ENCODE measurements at places on chromosomes 11 and 22.

DNA sequence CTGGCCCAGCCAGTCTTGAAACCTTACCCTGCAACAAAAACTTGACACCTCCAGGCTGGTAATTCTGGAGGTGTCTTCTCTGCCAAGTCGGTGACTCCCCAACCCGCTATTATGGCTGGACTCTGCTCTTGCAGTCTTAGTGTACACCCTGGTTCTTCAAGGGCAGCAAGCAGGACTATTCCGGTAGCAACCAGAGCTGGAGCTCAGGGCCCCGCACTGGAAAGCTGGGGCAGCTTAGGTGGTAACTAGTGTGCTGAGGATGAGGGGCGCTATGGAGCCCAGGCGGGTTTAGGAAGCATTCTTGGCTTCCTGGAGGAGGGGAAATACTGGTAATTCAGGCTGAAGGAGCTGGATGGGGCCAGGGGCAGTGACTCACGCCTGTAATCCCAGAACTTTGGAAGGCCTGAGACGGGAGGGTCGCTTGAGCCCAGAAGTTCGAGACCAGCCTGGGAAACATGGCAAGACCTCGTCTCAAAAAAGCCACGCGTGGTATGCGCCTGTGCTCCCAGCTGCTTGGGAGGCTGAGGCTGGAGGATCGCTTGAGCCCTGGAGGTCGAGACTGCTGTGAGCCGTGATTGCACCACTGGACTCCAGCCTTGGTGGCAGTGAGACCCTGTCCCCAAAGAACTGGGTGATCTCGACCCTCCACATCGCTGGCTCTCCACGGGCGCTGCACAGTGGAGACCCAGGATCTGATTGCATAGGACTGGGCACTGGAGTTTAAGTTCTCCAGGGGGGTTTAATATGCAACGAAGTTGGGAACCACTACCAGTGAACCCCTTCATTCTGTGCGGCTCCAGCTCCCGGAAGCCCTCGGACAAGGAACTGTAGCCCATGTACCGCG, 10.6 kb upstream of the AIFM3 start:
- peak; percentile 57 for DNase-seq

DNA sequence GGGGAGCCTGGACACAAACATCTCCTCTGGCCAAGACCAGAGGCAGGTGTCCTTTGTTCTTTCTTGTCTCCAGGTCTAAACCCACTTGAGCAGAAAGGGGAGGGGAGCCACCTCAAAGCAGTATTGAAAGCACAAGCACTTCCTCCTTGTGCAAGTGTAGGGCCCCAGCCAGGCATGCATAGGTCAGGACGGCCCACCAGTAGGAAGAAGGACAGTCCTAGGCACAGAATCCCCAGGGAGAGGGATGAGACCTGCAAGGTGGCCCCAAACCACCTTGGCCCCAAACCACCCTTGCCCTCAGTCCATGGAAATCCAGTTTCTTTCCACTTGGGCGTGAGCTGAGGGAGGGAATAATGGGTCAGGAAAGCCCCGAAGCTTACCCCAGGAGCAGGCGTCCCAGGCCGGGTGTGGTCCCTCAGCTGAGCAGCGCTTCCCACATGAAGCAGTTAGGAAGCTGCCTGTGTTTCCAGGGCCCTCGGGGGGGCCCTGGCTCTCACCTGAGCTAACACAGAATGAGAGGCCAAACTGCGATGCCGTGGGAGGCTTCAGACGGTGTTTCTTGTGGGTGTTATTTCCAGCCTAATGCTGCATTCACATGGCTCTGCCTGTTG, 20.4 kb upstream of the IGSF9B start:
- no peak for DNase-seq

GRCh38 chr11:115084231-115084630, 405.9 kb downstream of the NXPE2 start:
- peak; percentile 94 for DNase-seq

GRCh38 chr11:2151500-2152257, 9.3 kb downstream of the INS start:
- DNase-seq: peak; percentile 78

GRCh38 chr11:117381481-117382387, 54.1 kb downstream of the CEP164 start:
- no peak for DNase-seq

DNA sequence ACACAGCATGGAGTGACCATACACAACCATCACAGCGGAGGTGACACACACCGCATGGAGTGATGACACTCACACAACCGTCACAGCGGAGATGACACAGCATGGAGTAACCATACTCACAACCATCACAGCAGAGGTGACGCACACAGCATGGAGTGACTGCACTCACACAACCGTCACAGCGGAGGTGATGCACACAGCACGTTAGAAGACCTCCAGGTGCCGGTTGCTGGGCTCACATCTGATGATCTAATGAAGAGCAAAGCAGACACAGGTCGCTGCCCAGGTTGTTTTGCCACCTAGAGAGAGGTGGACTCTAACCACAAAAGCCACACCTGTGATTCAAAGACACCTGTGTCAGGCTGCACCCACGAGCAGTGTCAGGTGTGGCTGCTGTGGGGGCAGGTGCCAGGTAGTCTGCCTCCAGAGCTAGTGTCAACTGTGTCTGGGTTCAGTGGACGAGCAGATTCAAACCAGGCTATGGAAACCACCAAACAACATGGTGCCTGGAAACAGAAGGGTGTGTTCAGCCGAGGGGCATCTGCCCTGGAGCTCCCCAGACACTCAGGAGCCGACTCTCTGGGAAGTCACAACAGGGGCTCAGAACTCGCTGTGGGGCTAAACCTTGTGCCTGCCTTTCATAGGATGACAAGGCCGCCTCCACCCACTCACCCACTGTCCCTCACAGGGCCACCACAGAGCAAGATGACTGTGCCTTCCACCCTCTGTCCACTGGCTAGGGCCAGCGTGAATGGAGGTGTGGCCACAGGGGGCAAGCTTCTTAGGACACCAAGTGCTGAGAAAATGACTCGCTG, 608.2 kb downstream of the TBC1D22A start:
- DNase-seq: no peak

- DNase-seq: no peak
Observed at GRCh38 chr22:37982151-37982785, 2.1 kb downstream of the SOX10 start.

DNA sequence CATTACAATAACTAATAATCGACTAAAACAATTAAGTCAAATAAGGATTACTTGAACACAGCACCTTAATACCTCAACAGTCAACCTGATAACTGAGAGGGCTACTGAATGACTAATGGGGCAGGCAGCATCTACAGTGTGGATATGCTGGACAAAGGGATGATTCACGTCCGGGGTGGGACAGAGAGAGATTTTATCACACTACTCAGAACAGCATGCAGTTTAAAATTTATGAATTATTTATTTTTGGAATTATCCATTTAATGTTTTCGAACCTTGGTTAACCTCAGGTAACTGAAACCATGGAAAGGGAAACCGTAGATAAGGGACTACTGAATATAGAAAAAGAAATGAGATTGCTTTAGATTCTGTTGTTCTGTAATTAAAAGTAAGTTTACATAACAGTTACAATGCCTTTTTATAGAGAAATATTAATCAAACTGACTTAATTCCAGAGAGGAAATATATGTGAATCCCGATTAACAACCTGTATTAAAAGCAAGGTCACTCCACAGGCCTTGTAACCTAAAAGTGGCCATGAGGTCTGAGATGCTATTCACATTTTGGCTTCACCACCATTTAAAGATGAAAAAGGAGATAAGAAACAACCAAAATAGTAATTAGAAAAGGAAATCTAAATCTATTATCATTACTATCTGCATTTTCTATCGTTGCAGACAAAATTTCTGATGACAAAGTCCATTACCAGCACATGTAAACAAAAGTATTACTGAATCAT, 119.0 kb upstream of the TP53AIP1 start:
- DNase-seq: peak; percentile 47

- no peak for DNase-seq
Observed at GRCh38 chr11:65777821-65778361, 2.9 kb downstream of the AP5B1 start.

GRCh38 chr11:12494699-12495098, 117.3 kb downstream of the PARVA start:
- DNase-seq: no peak

DNA sequence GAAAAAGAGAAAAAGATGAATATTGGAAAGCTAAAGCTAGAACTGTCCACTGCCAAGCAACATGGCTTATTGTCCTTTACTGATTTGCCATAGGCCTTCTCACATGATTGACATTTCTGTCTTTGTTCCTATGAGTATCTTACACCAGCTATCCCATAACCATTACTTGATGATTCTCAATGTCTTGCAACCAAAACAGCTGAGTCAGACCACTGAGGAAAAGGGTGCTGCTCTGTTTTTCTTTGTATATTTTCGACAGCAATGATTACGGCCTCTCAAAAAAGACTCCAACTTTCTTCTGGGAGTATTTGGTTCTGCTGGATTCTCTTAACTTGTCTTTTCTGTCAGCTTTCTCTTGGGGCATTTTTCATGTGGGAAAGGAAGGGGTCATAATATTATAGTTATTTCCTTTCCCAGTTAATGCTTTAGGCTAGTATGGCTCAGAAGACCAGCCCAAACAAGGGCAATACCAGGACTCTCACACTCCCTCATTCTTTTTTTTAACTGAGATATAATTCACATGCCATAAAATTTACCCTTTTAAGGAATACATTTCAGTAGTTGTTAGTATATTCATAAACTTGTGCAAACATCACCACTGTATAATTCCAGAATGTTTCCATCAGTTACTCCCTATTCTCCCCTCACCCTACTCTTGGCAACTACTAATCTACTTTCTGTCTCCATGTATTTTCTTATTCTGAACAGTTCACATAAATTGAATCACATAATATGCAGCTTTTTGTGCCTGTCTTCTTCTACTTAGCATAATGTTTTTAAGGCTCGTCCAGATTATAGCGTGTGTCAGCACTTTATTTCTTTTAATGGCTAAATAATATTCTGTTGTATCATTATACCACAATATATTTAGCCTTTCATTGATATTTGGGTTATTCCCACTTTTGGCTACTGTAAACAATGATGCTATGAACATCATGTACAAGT, 31.1 kb upstream of the FAR1 start:
- DNase-seq: no peak

GRCh38 chr11:108797578-108798100, 132.8 kb downstream of the DDX10 start:
- no peak for DNase-seq

DNA sequence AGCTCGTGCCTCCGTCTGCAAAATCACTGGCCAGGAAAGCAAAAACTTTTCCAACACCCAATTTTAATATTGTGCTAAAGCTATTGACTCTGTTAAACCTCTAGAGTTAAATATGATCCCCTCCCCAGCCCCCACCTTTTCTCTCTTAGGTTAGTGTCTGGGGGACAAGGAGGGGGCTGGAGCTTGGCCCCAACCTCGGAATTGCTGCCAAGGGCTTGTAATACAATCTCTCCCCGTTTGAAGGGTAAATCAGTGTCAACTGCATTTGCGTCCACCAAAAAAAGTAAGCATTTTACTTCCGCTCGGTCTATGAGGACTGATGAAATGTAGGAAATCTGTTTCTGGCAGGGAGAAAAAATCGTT, at the start of gene GAS2:
TSS of gene GAS2 (plus strand) at position 287 of the 363 bp plus-strand sequence. CDS start 8,259 bp downstream, outside the sequence.
- no peak for DNase-seq

GRCh38 chr11:130487924-130488815, 39.7 kb downstream of the ADAMTS15 start:
- DNase-seq: no peak

DNA sequence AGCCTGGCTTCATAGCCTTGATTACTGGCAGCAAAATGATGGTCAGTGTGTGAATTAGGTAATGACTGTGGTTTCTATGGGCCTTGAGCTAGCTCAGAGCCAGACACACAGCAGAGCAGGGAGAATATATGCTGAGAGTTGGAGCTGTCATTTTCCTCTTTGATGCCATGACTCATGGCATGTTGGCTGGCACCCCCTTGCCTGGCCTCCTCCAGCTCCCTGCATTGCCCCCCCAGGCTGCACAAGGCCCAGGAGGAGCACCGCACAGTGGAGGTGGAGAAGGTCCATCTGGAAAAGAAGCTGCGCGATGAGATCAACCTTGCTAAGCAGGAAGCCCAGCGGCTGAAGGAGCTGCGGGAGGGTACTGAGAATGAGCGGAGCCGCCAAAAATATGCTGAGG, 20.3 kb upstream of the RRM1 start:
- DNase-seq: no peak

GRCh38 chr22:42610186-42610585, 4.5 kb downstream of the POLDIP3 start:
- DNase-seq: no peak

- DNase-seq: no peak
Observed at GRCh38 chr22:50215297-50216054, 14.7 kb downstream of the SELENOO start.

- DNase-seq: no peak
Observed at GRCh38 chr11:96620464-96621044, 230.7 kb downstream of the JRKL start.

DNA sequence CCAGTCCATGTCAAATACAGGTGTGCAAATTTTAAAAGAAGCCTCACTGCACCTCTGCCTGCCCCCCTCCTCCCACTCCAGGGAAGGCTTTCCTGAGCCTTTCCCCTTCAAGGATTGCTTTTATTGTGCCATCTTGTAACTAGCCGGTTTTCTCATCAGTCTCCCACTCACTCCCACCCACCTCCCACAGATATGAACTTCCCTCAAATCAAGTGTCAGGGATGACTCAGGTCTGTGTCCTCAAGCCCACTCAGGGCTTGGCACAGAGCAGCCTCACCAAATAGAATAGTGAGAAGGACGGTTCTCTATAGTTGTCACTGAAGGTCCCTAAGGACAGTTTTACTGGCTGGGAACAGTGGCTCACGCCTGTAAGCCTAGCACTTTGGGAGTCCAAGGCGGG, 43.0 kb downstream of the THAP12 start:
- DNase-seq: no peak

GRCh38 chr11:5196731-5197130, 3.8 kb downstream of the OR51V1 start:
- no peak for DNase-seq

DNA sequence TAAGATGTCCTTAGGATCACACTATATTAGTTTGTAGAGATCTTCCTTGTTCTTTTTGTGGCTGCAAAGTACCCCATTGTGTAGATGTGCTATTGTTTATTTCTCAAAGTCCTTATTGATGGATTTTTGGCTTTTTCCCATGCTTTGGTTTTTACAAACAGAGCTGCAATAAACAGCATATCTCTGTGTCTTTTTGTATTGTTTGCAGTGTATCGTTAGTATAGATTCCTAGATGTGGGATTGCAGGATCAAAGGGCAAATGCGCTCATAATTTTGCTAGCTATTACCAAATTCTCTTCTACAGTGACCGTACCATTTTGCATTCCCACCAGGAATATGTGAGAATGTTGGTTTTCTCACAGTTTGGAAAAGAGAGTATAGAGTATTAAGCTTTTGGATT, 27.5 kb upstream of the FTH1 start:
- no peak for DNase-seq

DNA sequence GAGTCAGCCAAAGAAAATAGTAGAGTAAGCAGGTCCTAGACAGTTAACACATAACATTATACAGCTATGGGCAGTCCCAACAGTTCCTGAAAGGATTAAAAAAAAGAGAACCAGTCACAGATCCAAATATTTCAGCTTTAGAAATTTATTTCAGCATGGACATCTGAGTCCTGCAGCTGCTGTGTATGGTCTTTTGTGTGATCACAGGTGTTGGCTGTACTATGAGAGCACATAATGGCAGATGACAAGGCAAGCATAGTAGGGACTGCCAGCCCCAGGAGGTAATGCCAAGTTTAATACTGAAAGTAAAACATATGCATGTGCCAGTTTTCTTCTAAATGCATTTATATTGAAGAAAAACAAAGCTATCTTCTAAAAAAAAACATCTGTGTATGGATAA, 158.1 kb downstream of the GRIA4 start:
- no peak for DNase-seq

GRCh38 chr11:92390783-92391182, 166.2 kb downstream of the FAT3 start:
- no peak for DNase-seq

GRCh38 chr11:97309291-97309690, 919.5 kb downstream of the JRKL start:
- no peak for DNase-seq
